NCI-H2107 (cell line): ENCODE measurements at places on chromosomes 13 and 19.

DNA sequence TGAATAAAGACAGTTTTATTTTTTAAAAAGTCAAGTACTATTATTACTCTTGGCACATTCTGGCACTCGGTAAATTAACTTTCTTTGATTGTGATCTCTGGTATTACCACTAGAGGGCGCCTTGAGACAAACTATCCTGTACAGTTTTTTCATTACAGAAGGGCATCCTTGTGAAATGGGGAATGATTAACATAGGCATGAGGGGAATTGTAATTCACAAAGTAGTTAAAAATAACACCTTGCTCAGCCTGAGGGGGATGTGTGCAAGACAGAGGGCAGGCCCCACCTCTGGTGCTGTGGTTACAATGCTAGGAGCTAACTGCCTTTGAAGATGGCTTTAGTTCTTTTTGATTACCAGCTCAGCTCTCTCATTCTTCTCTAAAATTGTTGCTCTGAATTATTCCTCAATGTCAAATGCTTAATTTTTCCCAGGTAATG is 24.2 kb upstream of the C1QTNF9B start:
- DNase-seq = no peak

- DNase-seq = no peak
These were observed 1.9 kb downstream of the NLRP4 start for GRCh38 chr19:55838251-55838650.

GRCh38 chr19:3365836-3366752 is at the start of gene NFIC:
Gene NFIC, plus strand, starts transcription at chr19:3366583. Its CDS starts 54 bp downstream, at chr19:3366637.
- no peak for DNase-seq

GRCh38 chr19:1360818-1361461 is 22.8 kb upstream of the NDUFS7 start:
- no peak for DNase-seq

GRCh38 chr19:35228177-35228930 is at the start of gene FAM187B:
Gene FAM187B, minus strand, starts transcription at chr19:35228739. Its CDS starts 59 bp downstream, at chr19:35228680.
- DNase-seq = no peak

DNA sequence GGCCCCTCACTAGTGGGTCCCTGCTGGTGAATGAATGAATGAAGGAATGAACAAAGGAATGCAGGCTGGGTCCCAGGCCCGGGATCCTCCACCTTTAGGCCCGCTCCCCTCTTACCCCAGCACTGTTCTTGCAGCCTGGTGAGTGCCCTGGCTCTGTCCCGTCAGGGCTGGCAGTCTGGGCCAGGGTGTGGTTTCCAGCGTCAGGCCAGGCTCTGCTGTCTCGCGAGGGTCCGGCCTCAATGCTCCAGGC is 317 bp downstream of the LYL1 start:
- DNase-seq = no peak

DNA sequence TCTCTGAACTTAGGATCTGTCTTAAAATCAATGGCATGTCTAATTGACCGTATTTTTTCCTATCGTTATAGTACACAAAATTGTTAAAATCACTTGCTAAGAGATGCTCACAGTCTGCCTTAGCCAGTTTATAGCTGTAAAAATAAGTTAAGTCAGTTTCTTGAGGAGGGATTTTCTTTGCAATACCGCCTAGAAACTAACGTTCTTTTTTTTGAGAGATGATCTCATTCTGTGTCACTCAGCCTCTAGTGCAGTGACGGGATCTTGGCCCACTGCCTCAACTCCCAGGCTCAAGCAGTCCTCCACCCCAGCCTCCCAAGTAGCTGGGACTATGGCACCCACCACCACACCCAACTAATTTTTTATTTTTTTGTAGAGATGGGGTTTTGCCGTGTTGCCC is 4.4 kb downstream of the CKAP2 start:
- DNase-seq = no peak

DNA sequence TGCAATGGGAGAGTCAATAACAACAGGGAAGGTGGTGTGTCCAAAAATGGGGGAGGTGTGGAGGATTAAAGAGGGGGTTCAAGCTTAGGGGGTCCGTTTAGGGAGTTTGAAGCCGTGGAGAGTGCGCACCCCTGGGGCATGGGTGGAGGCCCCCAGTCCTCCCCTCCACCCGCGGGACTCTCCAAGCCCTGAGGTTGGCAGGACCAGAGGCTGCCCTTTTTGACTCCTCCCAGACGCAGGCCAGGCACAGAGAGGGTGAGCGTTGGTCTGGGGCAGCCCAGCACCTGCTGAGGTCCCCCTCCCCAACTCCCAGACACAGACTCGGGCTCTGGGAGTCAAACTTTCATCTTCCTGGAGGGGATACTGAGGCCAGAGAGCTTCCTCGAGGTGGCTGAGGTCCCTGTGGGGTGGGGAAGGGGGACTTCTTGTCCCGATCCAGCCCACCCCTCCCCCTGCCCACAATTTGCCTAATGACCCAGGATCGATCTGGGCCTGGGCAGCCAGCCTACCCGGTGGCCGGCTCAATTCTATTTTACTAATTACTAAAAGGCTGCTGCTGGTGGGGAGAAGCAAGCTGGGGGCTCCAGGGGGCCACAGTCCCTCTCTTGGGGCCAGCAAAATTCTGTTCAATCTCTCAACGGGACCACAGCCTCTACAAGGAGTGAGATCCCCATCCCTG is 2.8 kb upstream of the ONECUT3 start:
- DNase-seq = no peak

DNA sequence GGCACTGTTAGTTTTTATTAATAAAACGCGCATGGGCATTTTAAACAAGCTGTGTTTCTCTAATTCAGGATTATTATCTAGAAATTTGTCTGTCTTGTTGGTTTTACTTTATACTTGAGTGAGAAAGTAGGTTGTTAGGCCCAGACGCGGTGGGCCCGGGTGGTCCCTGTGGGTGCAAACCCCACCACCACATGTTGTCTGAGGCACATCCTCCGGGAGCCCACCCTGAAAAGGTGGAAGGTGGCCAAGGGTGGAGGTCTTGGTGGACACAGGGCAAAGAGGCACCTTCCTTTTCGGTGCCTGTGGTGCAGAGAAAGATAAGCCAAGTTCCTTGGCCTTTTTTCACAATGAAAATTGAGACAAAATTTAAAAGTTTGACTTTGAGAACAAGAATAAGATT is 16.6 kb downstream of the ATP4B start:
- DNase-seq = no peak

- DNase-seq = no peak
These were observed 10.8 kb upstream of the GRAMD1A start for GRCh38 chr19:34989298-34989697.

GRCh38 chr13:113369881-113370280 is 6.0 kb upstream of the GRTP1 start:
- no peak for DNase-seq

DNA sequence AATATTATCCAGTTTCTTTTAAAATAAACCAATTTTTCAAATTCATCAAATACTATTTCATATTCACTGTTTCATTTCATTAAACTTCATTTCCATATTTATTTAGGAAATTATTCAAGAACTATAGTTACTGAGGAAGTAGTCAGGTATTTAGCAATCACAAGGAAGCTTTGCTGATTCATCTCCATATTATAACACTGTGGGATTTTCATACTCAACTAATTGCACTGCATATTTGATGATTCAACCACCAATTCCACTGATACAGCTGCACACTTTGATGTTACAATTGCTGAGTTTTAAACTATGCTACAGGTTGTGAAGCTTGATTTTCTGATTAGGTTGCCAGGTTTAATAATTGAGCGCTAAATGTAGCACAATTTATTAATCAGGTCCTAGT is 556.8 kb upstream of the SLITRK1 start:
- DNase-seq = no peak

GRCh38 chr19:45419895-45420294 is 3.8 kb downstream of the ERCC1 start:
- DNase-seq = no peak
